ENCODE measurements at places on chromosomes 6 and 20.

DNA sequence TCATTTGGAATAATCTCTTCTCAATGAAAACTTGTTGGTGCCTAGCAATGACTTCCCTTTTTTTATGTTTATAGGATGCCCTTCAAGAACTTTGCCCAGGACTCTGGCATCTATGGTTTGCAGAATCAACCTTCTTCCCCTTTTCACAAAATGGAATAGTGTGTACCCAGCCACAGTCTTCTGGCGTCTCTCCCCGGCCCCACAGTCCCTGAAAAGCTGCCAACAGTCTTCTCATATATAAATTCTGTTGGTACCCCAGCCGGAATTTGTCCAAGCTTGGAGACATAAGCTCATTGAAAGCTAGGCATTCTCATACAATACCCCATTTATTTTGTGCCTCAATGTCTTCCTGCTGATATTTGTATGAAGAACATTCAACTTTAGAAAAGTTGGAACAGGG is 26.4 kb upstream of the MCM3 start:
- no peak for DNase-seq

- no peak for DNase-seq
Measured at GRCh38 chr6:165049362-165049761, 260.0 kb downstream of the C6orf118 start.

DNA sequence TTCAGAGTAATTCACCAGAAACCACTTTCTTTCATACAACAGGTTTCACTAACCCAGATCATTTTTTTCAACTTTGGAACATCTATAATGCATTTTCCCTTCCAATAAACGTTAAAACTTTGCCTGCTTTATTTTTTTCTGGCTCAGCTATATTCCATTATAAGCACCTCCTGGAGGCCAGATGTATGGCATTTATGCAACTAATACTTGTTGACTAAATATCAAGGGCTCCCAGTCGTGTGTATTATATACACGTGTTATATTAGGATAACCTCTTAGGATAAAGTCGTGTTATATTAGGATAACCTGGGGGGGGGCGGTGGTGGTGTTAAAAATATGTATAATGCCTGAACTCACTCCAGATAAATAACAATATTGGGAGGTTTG is 6.7 kb downstream of the OPN5 start:
- DNase-seq: no peak

GRCh38 chr6:129029778-129030177 is 146.8 kb downstream of the LAMA2 start:
- DNase-seq: no peak

DNA sequence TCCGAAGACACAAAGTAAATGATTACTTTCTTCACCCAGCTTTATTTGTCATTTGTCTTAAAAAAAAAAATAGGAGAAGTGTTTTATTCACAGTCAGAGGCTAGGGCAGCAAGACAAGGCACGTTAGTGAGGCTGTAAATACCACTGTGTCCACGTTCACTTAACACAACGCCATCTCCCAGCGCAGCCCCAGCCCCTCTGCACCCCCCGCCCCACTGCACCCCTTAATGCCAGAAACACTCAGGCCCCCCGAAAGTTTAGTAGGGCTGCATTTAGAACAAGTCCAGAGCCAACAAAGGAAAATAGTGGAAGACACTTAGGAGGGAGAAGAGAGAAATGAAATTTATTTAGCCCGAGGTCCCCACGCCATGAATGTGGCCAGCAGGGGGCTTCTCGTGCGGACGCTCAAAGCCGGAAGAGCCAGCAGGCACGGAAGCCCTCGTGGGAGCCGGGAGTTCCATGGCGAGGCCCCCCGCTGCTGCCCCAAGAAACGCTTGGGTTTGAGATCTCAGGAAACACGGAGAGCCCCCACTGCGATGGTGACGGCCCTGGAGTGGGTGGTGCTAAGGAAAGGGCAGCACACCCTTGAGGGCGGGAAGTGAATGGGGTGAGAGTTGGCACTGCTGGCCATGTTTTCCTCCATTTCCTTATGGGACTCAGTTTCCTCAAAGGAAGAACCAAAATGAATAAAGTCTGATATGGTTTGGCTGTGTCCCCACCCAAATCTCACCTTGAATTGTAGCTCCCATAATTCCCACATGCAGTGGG is 50.2 kb downstream of the IYD start:
- peak; percentile 13 for DNase-seq

- DNase-seq: no peak
Measured at GRCh38 chr6:43054206-43054943, 724 bp upstream of the CUL7 start.

DNA sequence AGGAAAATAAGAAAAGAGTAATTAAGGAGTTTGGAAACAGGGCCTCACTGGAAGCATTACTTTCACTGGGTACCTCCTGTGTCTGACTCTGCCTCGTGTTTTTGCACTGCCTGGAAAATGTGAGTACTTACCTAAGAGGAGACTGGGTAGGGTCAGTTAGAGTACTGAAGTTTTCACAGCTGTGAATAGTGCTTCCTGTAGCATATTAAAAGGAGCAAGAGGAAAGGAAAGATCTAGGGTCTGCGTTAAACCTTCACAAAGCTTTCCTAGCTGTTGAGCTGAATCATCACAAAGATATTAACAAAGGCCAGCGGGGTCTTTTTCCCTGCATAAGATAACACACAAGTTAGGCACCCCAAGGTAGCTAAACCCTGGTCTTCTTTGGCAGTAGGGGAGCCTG is 82.3 kb downstream of the MLIP start:
- no peak for DNase-seq

DNA sequence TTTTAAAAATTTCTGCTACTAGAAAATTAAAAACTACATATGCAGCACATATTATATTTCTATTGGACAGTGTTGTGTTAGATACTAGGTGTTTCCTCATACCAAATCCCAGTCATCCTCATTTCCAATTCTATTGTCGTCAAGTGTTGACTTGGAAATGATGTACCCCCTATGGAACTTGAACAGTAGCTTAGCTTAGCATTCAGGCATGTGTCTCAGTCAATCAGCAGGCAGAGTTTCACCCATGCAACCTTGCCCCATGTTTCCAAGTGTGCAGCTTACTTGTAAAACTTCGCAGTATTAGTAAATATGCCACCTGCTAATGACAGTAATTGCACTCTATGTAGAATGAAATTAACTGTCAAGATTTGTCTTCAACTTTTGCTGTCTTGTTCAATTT is 59.5 kb downstream of the SAMD3 start:
- DNase-seq: no peak
